ENCODE measurements at places on chromosomes 13 and 19. TPM values are rescaled to one million over a fixed set of nuclear protein-coding genes. Genes with fewer than 3 reads are reported as not detected.

The HCST gene
- 28.6 TPM for total RNA-seq

The MBD3L3 gene
- total RNA-seq: not detected

The EPSTI1 gene
- 31.4 TPM for total RNA-seq

The ZNF285 gene
- total RNA-seq: 0.19 TPM

The HIPK4 gene
- 0.13 TPM for total RNA-seq

The CGB8 gene
- total RNA-seq: not detected

The MAMSTR gene
- total RNA-seq: 0.32 TPM

The ZSCAN4 gene
- total RNA-seq: not detected

The LIM2 gene
- total RNA-seq: not detected

The CD33 gene
- total RNA-seq: 0.66 TPM

The PNMA8B gene
- total RNA-seq: not detected

The COX7A1 gene
- total RNA-seq: not detected

The SMIM17 gene
- total RNA-seq: not detected

The ERFL gene
- total RNA-seq: 0.19 TPM

The TGFBR3L gene
- 0.16 TPM for total RNA-seq

The FFAR1 gene
- 0.43 TPM for total RNA-seq

The SYT3 gene
- total RNA-seq: not detected

The CCDC106 gene
- 33.1 TPM for total RNA-seq

The TNNI3 gene
- total RNA-seq: not detected

The ZNF562 gene
- total RNA-seq: 14.8 TPM

The ITGBL1 gene
- total RNA-seq: 0.16 TPM

The POLR2I gene
- total RNA-seq: 113 TPM

The MISP3 gene
- 1.2 TPM for total RNA-seq

The CEACAM7 gene
- not detected for total RNA-seq

The OR10H4 gene
- not detected for total RNA-seq

The CD177 gene
- total RNA-seq: not detected

The UGGT2 gene
- total RNA-seq: 17.8 TPM

The ZNF471 gene
- total RNA-seq: not detected

The PTH2 gene
- total RNA-seq: not detected

The PLK5 gene
- total RNA-seq: 0.13 TPM

The TRPC4 gene
- not detected for total RNA-seq

The DOHH gene
- 19.3 TPM for total RNA-seq

The TEX26 gene
- not detected for total RNA-seq
